ENCODE measurements at places on chromosomes 3 and 15.

DNA sequence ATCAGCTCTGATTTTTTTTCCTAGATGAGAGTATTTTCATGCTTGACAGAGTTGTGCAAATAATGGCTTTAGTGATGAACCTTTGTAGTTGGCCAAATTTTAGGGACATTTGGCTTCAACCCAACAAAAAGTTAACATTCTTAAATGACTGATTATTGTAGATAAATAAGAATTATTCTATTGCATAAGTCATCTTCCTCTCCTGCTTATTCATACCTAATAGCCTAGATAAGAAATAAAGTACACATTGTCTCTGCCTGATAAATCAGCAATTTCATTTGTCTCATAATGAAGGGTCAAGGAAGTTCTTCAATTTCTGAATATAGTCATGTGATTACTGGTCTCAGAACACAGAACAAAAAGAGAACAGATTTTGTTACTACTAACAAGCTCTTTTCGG is 428.9 kb upstream of the IL12A start:
- no peaks in the 10 kb centered on the region for H3K4me1 ChIP-seq
- no peaks in the 10 kb centered on the region for H3K27me3 ChIP-seq
- H3K4me3 ChIP-seq, result no peak overlapping the region

GRCh38 chr3:52827866-52828376 is 2.6 kb downstream of the ITIH4 start:
- H3K4me1 ChIP-seq, result no peaks in the 10 kb centered on the region
- no peaks in the 10 kb centered on the region for H3K27me3 ChIP-seq
- H3K36me3 ChIP-seq, result no peaks in the 10 kb centered on the region

- no peaks in the 10 kb centered on the region for H3K36me3 ChIP-seq
- H3K27me3 ChIP-seq, result no peaks in the 10 kb centered on the region
- H3K4me3 ChIP-seq, result no peak overlapping the region
- no peak for DNase-seq
- no peaks in the 10 kb centered on the region for H3K4me1 ChIP-seq
Measured at GRCh38 chr15:62474771-62475124, 309.7 kb upstream of the C2CD4B start.

DNA sequence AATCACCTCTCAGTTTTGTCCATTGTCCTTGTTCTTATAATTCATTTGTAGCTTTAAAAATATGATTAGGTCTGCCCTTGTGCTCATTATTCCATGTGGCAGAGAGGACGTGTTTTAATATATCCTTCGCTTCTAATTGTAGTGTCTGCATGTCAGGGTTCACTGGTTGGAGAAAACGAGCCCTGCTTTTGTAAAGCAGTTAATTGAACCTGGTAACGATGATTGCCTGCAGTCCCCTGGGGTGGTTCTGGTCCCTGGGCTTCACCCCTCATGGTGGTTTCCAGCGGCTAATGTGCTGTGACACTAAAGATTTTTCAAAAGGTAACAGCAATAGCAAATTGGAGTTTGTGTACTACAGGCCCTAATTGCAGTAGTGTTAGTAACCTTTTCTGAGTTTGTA is 299.6 kb downstream of the CACNA2D3 start:
- no peaks in the 10 kb centered on the region for H3K4me1 ChIP-seq
- no peaks in the 10 kb centered on the region for H3K36me3 ChIP-seq
- no peak overlapping the region for H3K27ac ChIP-seq
- no peak for DNase-seq
- H3K4me3 ChIP-seq, result no peak overlapping the region

DNA sequence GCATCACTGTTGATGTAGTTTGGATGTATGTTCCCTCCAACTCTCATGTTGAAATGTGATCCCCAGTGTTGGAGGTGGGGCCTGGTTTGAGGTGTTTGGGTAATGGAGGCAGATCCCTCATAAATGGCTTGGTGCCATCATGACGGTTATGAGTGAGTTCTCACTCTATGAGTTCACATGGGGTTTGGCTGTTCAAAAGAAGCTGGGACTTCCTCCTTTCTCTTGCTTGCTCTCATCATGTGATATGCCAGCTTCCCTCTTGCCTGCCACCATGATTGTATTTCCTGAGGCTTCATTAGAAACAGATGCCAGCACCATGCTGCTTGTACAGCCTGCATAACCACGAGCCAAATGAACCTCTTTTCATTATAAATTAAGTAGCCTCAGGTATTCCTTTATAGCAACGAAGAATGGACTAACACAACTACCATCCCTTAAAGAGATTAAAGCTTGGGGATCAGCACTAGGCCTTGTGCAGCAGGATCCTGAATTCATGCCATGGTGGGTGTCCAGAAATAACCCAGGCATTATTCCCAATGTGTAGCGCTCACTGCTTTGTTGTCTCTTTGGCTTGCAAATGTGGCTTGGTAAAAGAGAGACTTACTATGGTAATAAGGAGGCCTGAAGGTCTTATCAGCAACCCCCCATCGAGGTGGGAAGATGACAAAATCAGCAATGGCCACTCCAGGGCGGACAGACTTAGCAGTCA is 41.9 kb downstream of the NDUFB4 start:
- H3K27me3 ChIP-seq, result peaks cover 4% of the 10 kb centered on the region
- no peak for DNase-seq
- no peak overlapping the region for H3K4me3 ChIP-seq
- H3K36me3 ChIP-seq, result no peaks in the 10 kb centered on the region
- H3K27ac ChIP-seq, result no peak overlapping the region

DNA sequence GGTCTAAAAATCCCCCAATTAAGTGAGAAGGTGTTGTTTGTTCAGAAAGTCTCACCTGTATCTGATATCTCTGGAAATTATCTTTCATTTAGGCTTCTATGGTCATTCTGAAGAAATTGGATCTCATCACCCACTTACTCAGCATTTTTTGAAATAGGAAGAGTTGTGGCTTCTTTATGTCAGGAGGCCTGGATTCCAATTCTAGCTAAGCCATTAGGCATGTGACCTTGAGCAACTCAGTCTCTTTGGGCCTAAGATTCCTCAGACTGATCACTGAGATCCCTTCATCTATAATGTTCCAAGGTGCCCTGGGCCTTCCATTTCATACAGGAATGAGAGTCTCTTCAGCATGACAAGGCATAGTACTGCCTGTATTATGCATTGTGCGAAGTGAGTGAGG is 70.3 kb downstream of the ARHGEF26 start:
- no peaks in the 10 kb centered on the region for H3K36me3 ChIP-seq
- no peak overlapping the region for H3K27ac ChIP-seq
- H3K4me3 ChIP-seq, result no peak overlapping the region
- peaks cover 10% of the 10 kb centered on the region for H3K27me3 ChIP-seq

- peak overlapping the region; percentile 3 for H3K4me3 ChIP-seq
- H3K27ac ChIP-seq, result no peak overlapping the region
- peaks cover 33% of the 10 kb centered on the region for H3K27me3 ChIP-seq
- DNase-seq, result no peak
- H3K4me1 ChIP-seq, result peaks cover 17% of the 10 kb centered on the region
Measured at GRCh38 chr3:48664929-48665328, 2.2 kb upstream of the CELSR3 start.

GRCh38 chr3:61449327-61450040 is 111.9 kb upstream of the PTPRG start:
- no peak overlapping the region for H3K4me3 ChIP-seq
- H3K27ac ChIP-seq, result no peak overlapping the region
- no peaks in the 10 kb centered on the region for H3K4me1 ChIP-seq
- no peaks in the 10 kb centered on the region for H3K27me3 ChIP-seq
- H3K36me3 ChIP-seq, result no peaks in the 10 kb centered on the region

DNA sequence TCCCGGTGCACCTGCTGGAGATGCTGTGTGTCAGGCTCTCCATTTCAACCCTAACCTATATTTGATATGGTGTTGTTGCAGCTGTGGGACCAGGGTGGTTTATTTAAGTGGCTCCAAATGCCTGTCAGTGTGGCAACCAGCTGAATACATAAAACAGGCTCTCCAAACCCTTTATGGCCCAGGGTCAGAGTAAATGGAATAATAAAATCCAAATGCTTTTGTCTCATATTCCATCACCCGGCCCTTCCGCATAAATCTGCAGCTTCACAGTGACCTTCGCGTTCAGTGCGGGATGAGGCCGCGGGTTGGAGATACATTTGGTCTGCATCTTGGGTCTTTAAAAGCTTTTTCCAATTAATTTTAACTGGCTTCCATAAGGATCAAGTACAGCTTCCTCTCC is 382.1 kb upstream of the NR2F2 start:
- no peaks in the 10 kb centered on the region for H3K4me1 ChIP-seq
- H3K36me3 ChIP-seq, result no peaks in the 10 kb centered on the region
- no peak overlapping the region for H3K4me3 ChIP-seq
- H3K27me3 ChIP-seq, result no peaks in the 10 kb centered on the region
- no peak for DNase-seq

GRCh38 chr15:63860155-63860554 is 26.4 kb upstream of the HERC1 start:
- H3K4me1 ChIP-seq, result peaks cover 43% of the 10 kb centered on the region
- peak overlapping the region; percentile 94 for H3K27ac ChIP-seq
- no peaks in the 10 kb centered on the region for H3K27me3 ChIP-seq
- peak; percentile 73 for DNase-seq

DNA sequence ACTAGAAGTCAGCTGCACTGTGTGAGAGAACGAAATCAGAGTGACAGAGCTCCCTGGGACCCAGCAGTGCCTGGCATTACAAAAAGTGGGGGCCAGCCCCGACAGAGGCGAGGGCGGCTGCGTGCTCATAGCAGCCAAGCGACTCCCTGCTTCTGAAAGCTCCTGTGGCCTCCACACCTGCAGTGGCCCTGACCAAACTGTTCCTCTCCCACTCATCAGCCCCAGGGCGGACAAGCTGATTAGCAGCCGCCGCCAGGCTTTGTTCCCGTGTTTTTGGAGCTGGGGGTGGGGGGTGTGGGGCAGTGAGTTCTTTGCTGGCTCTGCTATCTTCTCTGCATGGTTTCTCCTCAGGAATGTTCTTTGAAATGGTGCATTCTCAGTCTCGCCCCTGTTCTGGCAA is 58.1 kb downstream of the DGKG start:
- H3K4me1 ChIP-seq, result no peaks in the 10 kb centered on the region
- no peaks in the 10 kb centered on the region for H3K36me3 ChIP-seq
- H3K27ac ChIP-seq, result no peak overlapping the region
- DNase-seq, result no peak
- no peak overlapping the region for H3K4me3 ChIP-seq

- H3K36me3 ChIP-seq, result peaks cover 11% of the 10 kb centered on the region
- no peak overlapping the region for H3K27ac ChIP-seq
- H3K4me1 ChIP-seq, result peaks cover 28% of the 10 kb centered on the region
- H3K27me3 ChIP-seq, result no peaks in the 10 kb centered on the region
- no peak for DNase-seq
- no peak overlapping the region for H3K4me3 ChIP-seq
Measured at GRCh38 chr3:188278717-188279324, 124.9 kb downstream of the LPP start.

- peaks cover 29% of the 10 kb centered on the region for H3K4me1 ChIP-seq
- H3K27me3 ChIP-seq, result no peaks in the 10 kb centered on the region
- H3K36me3 ChIP-seq, result peaks cover 13% of the 10 kb centered on the region
- H3K4me3 ChIP-seq, result no peak overlapping the region
- DNase-seq, result no peak
Measured at GRCh38 chr3:152213203-152213602, 55.5 kb upstream of the MBNL1 start.

GRCh38 chr3:126157083-126157768 is 23.2 kb downstream of the ALDH1L1 start:
- H3K27me3 ChIP-seq, result peaks cover 27% of the 10 kb centered on the region
- H3K4me1 ChIP-seq, result no peaks in the 10 kb centered on the region
- no peak for DNase-seq
- no peak overlapping the region for H3K27ac ChIP-seq
- H3K4me3 ChIP-seq, result no peak overlapping the region

DNA sequence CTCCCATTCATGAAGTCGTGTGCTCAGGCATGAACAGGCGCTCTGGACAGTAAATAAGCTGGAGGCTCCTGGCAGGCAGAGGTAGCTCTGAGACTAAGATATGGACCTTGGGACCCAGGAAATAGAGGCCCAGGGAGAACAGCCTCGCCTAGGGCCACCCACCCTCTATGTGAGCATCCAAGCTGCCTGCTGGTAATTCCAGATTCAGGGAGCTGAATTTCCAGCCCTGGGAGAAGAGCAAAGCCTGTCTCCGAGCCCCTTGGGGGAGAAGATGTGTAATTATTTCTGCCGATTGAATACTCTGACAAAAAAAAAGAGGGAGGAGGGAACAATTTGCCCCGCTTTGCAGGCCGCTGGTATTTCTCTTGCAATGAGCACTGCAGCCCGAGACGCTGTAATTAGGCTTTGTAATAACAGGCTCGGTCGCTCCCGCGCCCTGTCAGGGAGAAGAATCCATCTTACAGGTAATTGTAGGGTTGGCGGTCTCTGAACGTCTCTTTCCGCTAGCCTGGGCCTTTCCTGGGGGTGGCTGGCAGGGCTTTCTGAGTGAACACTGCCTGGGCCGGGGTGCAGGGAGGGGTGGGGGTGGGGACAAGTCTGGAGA is 131.5 kb downstream of the WNT7A start:
- DNase-seq, result no peak
- no peak overlapping the region for H3K27ac ChIP-seq
- H3K4me3 ChIP-seq, result no peak overlapping the region

GRCh38 chr3:127033786-127034185 is 50.9 kb downstream of the PLXNA1 start:
- no peak overlapping the region for H3K4me3 ChIP-seq
- H3K36me3 ChIP-seq, result no peaks in the 10 kb centered on the region
- H3K4me1 ChIP-seq, result no peaks in the 10 kb centered on the region
- H3K27me3 ChIP-seq, result no peaks in the 10 kb centered on the region
- no peak overlapping the region for H3K27ac ChIP-seq
- DNase-seq, result no peak

GRCh38 chr3:115788921-115789470 is 165.7 kb downstream of the GAP43 start:
- no peak overlapping the region for H3K4me3 ChIP-seq
- peaks cover 19% of the 10 kb centered on the region for H3K27me3 ChIP-seq
- H3K4me1 ChIP-seq, result peaks cover 11% of the 10 kb centered on the region
- DNase-seq, result no peak
- H3K27ac ChIP-seq, result no peak overlapping the region
- no peaks in the 10 kb centered on the region for H3K36me3 ChIP-seq

DNA sequence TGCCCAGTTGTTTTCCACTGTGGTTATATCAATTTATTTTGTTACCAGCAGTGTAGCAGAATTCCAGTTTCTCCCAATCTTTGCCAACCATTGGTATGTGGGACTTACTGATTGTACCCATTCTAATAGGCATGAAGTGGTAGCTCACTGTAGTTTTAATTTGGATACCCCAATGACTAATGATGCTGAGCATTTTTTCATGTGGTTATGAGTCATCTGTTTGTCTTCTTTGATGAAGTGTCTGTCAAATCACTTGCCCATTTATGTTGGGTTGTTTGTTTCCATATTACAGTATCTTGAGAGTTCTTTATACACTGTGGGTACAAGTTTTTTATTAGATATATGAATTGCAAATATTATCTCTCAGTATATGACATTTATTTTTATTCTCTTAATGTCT is 644.3 kb downstream of the NR2F2 start:
- no peaks in the 10 kb centered on the region for H3K27me3 ChIP-seq
- H3K27ac ChIP-seq, result no peak overlapping the region
- H3K36me3 ChIP-seq, result no peaks in the 10 kb centered on the region
- no peak overlapping the region for H3K4me3 ChIP-seq
- DNase-seq, result no peak

DNA sequence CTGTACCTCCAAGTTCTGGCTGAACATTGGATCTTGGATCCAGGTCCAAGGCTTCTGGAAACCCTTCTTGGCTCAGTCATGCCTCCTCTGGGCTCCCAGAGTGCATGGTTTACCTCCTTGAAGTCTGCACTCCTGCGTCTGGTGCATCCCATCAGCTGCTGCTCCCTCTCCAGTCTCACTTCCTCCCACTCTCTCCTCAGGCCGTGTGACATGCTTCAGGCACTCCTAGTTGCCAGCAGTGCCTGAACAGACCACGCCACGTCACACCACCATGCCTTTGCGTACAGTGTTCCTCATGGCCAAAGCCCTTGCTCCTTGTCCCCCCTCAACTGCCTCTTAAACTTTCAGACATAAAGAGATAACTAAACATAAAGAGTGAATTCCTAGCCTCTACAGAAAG is 5.7 kb downstream of the GPR27 start:
- H3K27ac ChIP-seq, result no peak overlapping the region
- H3K36me3 ChIP-seq, result no peaks in the 10 kb centered on the region
- DNase-seq, result no peak
